ENCODE measurements at places on chromosomes 6 and 20. TPM values are rescaled to one million over a fixed set of nuclear protein-coding genes. Genes with fewer than 3 reads are reported as not detected.

Gene SENP6
- total RNA-seq: 65.7 TPM

Gene BPIFB1
- not detected for total RNA-seq

Gene FAM217B
- 4.6 TPM for total RNA-seq

Gene PTCRA
- not detected for total RNA-seq
